Hematopoietic multipotent progenitor cell treated with erythropoietin and hydrocortisone succinate and interleukin-3 and kit ligand, for 17 days (in vitro differentiated cells): ENCODE measurements at places on chromosomes 7 and 10.
A peak's percentile ranks its signal among the peaks of the same experiment; 100 is the strongest.

- no peak for DNase-seq
Measured at GRCh38 chr10:87942884-87943527, 79.6 kb downstream of the PTEN start.

DNA sequence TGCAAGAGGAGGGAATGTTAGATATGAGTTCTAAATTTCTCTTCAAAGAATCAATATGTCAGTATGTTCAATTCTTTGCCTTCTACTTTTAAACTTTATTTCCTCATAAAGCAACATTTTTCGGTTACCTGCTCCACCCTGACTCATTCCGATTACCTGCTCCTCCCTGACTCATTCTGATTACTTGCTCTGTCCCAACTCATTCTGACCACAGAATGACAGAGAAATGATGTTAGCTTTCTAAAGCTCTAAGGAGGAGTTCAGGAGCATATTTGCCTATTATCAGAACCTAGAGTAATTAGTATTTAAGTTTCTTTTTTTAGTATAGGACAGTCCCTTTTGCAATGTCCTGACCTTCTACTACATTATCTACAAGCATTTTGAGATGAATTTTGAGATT is 24.5 kb upstream of the PPP1R9A start:
- DNase-seq, result no peak

DNA sequence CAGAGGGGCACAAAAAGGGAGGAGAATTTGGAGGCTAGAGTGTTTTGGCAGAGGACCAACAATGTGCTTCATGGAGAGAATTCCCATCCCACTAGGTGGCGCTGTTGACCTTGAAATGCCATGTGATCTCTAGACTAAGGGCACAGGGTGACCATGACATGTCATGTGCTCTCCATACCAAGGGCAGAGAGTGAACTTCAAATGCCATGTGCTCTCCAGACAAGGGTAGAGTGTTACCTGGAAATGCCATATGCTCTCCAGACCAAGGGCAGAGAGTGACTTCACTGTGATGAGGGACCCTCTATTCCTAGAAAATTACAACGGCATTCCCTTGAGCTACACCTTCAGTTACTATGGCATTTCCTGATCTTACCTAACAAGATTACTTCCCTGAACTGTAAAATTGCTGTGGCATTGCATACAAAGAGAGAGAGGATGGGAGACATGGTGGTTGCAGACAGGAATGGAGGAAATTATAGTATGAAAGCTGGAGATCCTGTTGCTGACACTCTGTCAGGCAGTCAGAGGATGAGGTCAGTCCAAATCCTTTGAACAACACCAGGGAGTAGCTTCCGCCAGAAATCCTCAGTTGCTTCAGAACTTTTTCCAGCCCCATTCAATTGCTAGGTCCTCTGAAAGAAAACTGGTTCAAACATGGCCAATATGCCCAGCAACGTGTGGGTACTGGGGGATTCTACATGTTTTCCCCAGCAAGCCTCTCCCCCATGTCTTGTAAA is 60.9 kb upstream of the ACSM6 start:
- DNase-seq, result peak; percentile 81

- no peak for DNase-seq
Measured at GRCh38 chr10:94803307-94803706, 40.8 kb downstream of the CYP2C19 start.

DNA sequence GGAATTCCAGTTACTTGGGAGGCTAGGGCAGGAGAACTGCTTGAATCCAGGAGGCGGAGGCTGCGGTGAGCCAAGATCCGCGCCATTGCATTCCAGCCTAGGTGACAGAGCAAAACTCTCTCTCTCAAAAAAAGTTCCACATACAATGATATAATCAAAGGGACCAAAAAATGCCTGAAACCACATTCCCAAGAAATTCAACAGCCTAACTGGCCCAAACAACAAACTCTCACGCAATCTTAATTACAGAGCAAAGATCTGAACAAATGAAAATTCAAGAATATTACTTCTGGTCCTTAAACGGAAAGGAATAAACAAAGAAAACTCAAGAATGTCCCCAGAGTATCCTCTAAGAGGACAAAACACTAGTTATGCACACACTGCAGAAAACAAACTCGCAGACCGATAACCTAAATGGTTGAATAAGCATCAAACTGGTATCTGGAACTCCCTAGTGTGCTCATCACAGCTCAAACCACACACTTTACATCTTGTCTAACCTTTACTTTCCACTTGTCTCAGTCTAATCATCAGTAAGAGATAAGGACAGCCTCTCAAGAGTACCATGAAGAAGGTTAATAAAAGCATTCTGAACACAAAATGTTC is 3.7 kb downstream of the OGA start:
- peak; percentile 38 for DNase-seq

DNA sequence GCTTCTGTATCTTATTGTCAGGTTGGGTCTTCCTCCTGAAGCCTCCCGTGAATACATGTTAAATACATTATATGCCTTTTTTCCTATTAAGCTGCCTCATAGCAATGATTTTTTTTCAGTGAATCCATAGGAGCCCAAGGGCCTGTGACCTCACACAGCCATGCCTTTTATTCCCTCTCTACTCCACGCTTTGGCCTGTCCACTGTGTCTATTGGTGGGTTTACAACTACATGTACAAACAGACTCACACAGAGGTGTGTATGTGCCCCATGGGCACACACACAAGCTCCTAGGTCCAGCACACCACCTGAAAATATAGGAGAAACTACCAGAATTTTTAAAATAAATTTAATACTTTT is 560.4 kb downstream of the IPMK start:
- no peak for DNase-seq

- no peak for DNase-seq
Measured at GRCh38 chr10:70694418-70695141, 22.3 kb downstream of the ADAMTS14 start.

DNA sequence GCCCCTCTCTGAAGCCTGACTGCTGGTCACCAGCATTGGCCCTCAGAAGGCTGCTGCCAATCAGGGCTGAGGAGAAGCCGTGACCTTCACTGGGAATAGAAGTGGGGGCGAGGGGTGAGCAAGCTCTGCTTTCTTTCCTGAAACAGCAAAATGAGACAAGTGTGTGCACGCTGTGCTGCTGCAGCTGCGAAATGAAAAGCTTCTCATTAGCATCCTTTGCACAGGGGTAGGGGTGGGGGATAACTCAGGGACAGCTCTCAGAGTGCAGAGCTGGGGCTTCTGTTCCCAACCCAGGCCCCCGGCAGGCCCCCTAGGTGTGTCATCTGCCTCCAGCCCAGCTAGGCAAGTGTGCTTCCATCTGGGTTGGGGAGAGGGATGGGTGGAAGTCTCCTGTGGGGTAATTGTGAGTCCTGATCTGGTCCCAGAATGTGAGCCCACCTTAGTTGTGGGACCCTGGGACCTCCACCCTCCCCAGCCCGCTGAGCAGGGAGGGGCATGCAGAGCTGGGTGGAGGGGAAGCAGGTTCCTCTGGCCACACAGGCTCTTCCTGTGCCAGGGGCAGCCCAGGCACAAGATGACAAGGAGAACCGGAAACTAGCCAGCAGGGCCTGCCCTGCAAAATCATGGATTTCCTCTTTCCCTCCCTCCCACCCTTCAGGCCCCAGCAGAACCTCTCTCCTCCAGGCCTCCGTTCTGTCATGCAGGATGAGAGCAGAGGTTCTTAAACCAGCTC is 22.2 kb downstream of the ZNF467 start:
- DNase-seq, result no peak

- DNase-seq, result no peak
Measured at GRCh38 chr10:15808204-15808797, 52.0 kb downstream of the MINDY3 start.
